NCI-H187 treated with DMSO at 0.1 percent for 48 hours (cell line): ENCODE measurements at places on chromosomes 4 and X.

DNA sequence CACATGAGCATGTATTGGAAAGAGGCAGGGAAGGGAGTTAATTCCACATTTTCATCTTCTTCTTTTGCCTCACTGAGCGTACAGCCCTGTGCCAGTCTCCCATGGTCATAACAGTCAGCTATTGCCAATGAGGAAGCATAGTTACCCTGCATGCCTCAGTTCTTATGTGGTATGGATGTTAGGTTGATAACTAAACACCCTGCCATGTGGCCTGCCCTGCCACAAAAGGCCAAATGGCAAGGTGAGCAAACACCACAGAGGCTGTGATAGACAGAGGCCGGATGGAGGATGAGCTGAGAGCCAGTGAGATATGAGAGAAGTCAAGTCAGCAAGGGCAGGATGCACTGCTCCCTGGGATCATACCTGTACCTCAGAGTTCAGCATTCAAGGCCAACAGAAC, 59.3 kb downstream of the BTC start:
- DNase-seq = no peak

DNA sequence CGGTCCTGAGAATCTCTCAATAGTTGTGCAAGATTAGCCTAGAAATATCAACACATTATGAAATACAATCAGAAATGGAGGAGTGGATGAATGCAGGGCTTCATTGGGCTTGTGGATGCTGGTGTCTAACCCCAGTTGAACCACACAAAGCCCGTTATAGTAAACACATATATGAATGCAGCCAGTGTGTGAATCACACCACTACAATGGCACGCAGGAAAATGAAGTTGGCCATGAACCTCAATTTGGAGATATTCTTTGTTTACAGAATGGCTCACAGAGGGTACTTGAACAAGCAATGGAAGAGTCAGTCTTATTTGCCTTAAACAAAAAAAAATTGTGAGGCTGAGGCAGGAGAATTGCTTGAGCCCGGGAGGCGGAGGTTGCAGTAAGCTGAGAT, 57.8 kb downstream of the SOD3 start:
- no peak for DNase-seq

- DNase-seq = no peak
Measured at GRCh38 chr4:52957835-52958631, 95.9 kb downstream of the RASL11B start.

DNA sequence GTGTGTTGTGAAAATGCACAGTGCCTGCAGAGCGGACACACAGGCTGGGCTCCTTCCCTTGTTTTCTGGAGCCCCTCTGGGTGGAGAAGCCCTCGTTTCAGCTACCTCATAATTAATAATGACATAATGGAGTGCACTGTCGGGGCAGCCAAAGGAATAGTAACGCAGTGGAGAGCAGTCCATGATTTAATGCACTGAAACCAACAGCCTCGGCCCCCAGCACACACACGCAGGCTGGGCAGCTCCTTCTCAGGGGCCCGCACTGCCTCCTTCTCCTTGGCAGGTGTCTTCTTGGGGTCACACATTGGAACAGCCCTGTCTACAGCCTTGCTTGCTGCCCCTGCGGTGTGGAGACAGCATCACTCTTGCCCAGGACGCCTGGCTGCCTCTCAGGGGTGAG, 89.2 kb downstream of the DCTD start:
- no peak for DNase-seq

GRCh38 chr4:94251094-94251493, 43.4 kb downstream of the SMARCAD1 start:
- no peak for DNase-seq

DNA sequence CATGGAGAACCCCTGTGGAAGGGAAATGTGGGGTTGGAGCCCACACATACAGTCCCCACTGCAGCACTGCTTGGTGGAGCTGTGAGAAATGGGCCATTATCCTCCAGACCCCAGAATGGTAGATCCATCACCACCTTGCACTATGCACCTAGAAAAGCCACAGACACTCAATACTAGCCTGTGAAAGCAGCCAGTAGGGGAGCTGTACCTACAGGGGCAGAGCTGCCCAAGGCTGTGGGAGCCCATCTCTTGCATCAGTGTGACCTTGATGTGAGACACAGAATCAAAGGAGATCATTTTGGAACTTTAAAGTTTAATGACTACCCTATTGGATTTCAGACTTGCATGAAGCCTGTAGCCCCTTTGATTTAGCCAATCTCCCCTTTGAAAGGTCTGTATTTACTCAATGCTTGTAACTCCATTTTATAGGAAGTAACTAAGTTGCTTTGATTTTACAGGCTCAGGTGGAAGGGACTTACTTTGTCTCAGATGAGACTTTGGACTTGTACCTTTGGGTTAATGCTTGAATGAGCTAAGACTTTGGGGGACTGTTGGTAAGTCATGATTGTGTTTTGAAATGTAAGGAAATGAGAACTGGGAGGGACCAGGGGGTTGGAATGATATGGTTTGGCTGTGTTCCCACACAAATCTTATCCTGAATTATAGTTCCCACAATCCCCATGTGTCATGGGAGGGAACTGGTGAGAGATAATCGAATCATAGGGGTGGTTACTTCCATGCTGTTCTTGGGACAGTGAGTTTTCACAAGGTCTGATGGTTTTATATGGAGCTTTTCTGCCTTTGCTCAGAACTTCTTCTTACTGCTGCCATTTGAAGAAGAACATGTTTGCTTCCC, 352.6 kb downstream of the INPP4B start:
- DNase-seq = no peak

- no peak for DNase-seq
Measured at GRCh38 chrX:41265615-41266014, 68.3 kb upstream of the DDX3X start.

- DNase-seq = no peak
Measured at GRCh38 chr4:80393246-80393969, 57.9 kb downstream of the CFAP299 start.

DNA sequence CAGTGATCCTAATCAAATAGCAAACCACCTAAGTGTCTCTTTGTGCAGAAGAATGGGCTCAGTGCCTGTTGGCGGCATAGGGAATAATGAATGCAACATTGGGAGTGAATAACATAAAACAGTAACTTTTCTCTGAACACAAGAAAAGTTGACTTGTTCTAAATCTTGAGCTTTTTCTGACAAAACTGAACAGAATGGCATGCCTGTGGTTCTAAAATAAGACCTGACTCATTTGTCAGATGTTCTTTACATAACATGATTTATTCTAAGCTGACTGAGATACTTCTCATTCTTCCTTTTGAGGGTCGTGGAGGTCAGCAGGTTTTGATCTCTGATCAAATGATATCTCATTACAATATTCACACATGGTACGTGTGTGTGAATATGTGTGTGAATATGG, 165.4 kb upstream of the WDR1 start:
- DNase-seq = no peak

- DNase-seq = no peak
Measured at GRCh38 chr4:10534820-10535219, 77.6 kb upstream of the ZNF518B start.
